ENCODE measurements at places on chromosomes 7 and 10.

GRCh38 chr7:81284576-81284975 lies 365.7 kb upstream of the SEMA3C start:
- no peak for DNase-seq

DNA sequence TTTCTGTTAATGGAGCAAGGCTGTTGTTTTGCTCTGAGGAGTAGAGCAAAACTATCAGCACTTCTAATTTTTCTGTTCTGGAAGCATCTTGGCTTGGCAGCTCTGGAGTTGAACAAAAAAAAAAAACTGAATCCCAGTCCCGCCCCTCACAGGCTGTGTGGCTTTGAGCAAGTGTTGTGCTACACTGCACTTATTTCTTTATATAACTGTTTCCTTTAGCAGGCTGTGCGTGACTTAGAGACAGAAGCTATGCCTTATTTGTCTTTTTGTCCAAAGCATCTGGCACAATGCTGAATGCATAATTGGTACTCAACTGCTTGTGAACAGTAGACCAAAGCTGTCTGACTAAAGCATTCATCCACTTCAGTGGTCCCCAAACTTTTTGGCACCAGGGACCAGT lies 96.1 kb downstream of the AMPH start:
- DNase-seq, result no peak

- DNase-seq, result no peak
These were observed 75.7 kb upstream of the MACROH2A2 start for GRCh38 chr10:69976795-69977546.

GRCh38 chr10:47362199-47362598 lies 14.0 kb downstream of the RBP3 start:
- no peak for DNase-seq

DNA sequence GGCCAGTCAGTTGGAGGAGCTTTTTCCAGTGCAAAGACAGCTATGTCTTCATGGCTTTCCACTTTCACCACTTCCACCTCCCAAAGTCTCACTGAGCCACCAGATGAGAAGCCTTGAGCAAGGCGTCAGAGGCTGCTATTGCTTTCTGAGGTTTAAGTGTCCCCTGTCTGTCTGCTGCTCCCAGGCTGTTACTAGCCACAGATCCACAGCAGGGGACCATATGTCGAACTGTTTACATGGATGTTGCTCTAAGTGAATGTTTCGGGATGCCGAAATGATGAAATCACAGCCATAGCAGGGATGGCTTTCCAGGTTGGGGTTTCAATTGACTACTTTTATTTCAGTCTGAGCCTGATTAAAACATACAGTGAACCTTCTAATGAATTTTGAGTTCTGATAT lies 88.5 kb downstream of the AVL9 start:
- DNase-seq, result no peak

- no peak for DNase-seq
These were observed at the start of gene SVIL for GRCh38 chr10:29634764-29635625. TSS of gene SVIL (minus strand) at chr10:29634971. CDS start at chr10:29555058, 79,913 bp downstream.

- DNase-seq, result no peak
These were observed 46.7 kb downstream of the CAV1 start for GRCh38 chr7:116571552-116571951.

- no peak for DNase-seq
These were observed 182.7 kb downstream of the FAM107B start for GRCh38 chr10:14592026-14592425.
